ENCODE measurements at places on chromosomes 1 and 21. TPM values are rescaled to one million over a fixed set of nuclear protein-coding genes. Genes with fewer than 3 reads are reported as not detected.

LCA5L gene
- total RNA-seq: not detected

ELF3 gene
- 0.59 TPM for total RNA-seq

TNNT2 gene
- not detected for total RNA-seq

SPATA21 gene
- not detected for total RNA-seq

CLEC20A gene
- total RNA-seq: not detected

SHE gene
- total RNA-seq: not detected

KCNA3 gene
- total RNA-seq: 38.1 TPM

TEX38 gene
- total RNA-seq: 0.18 TPM

S100A7A gene
- total RNA-seq: not detected

MAP3K21 gene
- total RNA-seq: 1.8 TPM

CYP4A11 gene
- not detected for total RNA-seq

HIVEP3 gene
- 75.4 TPM for total RNA-seq

RHEX gene
- not detected for total RNA-seq

SPRR5 gene
- not detected for total RNA-seq

IGSF8 gene
- 25.5 TPM for total RNA-seq

FCRL4 gene
- total RNA-seq: not detected

RAVER2 gene
- 0.34 TPM for total RNA-seq

USP25 gene
- total RNA-seq: 25.6 TPM

GJA9 gene
- not detected for total RNA-seq

FOXO6 gene
- not detected for total RNA-seq

TNFRSF25 gene
- total RNA-seq: 158 TPM

MEGF6 gene
- 2.1 TPM for total RNA-seq

AIRE gene
- total RNA-seq: not detected

DEPDC1 gene
- 11.3 TPM for total RNA-seq

SH2D5 gene
- 0.15 TPM for total RNA-seq

BTBD19 gene
- total RNA-seq: 22.6 TPM

RHCE gene
- total RNA-seq: not detected

LRP8 gene
- total RNA-seq: 87.4 TPM

F13B gene
- not detected for total RNA-seq

DNM3 gene
- 0.62 TPM for total RNA-seq

KISS1 gene
- not detected for total RNA-seq

AK5 gene
- 0.39 TPM for total RNA-seq

NCAM2 gene
- total RNA-seq: not detected

PTPRU gene
- 0.67 TPM for total RNA-seq

CRABP2 gene
- total RNA-seq: 1.4 TPM

HES5 gene
- total RNA-seq: not detected

GJB5 gene
- total RNA-seq: not detected

KRTAP11-1 gene
- not detected for total RNA-seq

TRIM17 gene
- total RNA-seq: 1.4 TPM

KDF1 gene
- not detected for total RNA-seq

TRAF5 gene
- 57.2 TPM for total RNA-seq

FCRL5 gene
- not detected for total RNA-seq

AGL gene
- total RNA-seq: 10.7 TPM

OR2M3 gene
- not detected for total RNA-seq

PBX1 gene
- total RNA-seq: not detected
